ENCODE measurements at places on chromosomes 2 and 18.

DNA sequence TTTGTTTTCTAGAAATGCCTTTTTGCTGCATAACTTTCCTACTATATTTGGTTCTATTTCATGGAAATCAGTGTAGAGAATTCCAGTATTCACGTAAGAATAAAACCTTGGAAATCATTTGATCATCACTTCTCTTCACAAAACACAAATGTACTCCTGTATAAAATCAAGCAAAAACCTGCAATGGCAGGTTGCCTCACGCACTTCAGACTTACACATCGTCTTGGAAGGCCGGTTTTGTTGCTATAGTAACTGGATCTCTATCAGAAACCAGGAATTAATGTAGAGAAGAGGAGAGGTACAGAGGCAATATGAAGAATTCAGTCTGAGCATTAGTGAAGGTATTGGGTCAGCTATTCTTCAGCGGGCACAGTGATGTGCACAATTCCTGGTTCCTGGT, 370.7 kb upstream of the CYRIA start:
- no peak for DNase-seq

DNA sequence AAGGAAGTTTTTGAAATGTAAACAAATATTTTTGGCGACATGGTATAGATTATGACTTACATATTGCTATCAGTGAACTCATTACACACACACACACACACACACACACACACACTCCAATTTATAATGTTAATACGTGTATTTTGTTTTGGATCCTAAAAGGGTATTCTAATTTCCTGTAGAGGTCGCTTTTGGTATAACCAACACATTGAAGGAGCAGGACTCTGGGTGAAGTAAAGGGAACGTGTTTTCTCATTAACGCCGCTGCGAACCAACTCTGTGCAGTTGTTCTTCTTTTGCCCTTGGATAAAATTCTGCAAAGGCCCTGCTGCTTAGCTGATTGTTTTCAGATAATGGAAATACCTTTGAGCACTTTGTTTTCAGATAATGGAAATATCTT, 190.4 kb downstream of the PMAIP1 start:
- DNase-seq, result no peak

DNA sequence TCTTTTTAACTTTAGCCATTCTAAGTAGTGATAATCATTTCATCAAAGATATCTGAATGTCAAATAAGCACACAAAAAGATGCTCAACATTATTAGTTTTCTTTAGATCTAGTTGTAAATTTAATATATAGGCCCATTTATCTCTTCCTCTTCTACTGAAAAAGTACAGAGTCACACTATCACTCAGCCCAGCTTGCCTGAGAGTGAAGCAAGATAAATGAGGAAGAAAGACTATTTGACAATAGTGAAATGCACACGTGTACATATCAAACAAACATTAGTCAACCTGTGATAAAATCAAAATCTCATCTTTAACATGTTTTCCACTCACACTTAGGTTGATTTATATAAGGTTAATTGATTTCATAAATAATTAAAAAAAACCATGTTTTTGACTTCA, 83.5 kb upstream of the CCDC195 start:
- no peak for DNase-seq

DNA sequence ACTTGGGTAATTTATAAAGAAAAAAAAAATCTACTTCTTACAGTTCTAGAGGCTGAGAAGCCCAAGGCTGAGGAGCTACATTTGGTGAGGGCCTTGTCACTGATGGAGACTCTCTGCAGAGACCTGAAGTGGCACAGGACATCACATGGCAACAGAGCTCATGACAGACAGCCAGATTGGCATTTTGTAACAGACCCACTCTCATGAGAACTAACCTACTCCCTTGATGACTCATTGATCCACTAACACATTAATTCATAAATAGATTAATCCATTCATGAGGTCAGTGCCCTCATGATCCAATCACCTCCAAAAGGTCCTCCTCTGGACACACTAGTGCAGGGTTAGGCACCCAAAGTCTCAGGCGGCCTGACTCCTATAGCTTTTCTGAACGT, 318.4 kb downstream of the GULP1 start:
- DNase-seq, result no peak

GRCh38 chr2:126482582-126483464, 173.1 kb upstream of the GYPC start:
- no peak for DNase-seq

- DNase-seq, result no peak
Observed at GRCh38 chr2:14081521-14081920, 551.0 kb upstream of the LRATD1 start.

GRCh38 chr2:224309176-224309575, 92.7 kb downstream of the FAM124B start:
- DNase-seq, result no peak

DNA sequence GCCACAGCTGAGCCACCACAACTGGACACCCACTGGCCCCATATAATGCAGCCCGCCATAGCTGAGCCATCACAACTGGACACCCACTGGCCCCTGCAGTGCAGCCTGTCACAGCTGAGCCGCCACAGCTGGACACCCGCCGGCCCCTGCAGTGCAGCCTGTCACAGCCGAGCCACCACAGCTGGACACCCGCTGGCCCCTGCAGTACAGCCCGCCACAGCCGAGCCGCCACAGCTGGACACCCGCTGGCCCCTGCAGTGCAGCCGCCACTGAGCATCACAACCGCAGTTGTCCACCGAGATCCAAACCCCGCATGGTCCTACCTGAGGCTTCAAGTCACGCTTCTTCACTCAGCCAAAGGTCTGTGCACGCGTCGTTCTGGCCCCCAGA, 134.2 kb downstream of the PXDN start:
- no peak for DNase-seq

- no peak for DNase-seq
Observed at GRCh38 chr2:10169053-10169578, 46.6 kb downstream of the RRM2 start.

DNA sequence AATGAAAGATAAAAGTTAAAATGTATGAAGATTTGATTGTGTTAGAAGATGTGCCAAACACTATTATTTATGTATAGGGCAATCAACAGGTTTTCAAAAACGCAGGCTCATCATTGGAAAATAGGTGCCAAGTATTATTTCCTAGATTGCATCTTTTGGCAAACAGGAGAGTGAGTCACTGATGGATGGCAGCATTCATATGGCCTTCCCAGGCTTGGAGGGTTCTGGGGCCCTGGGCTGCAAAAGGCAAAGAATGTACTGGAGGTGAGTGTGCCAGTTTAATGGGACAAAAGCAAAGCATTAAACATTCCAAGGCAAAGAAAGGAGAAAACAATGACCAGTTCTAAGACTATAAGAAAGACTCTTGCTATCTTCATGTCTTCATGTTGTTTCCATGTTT, 379.4 kb downstream of the RIT2 start:
- no peak for DNase-seq

DNA sequence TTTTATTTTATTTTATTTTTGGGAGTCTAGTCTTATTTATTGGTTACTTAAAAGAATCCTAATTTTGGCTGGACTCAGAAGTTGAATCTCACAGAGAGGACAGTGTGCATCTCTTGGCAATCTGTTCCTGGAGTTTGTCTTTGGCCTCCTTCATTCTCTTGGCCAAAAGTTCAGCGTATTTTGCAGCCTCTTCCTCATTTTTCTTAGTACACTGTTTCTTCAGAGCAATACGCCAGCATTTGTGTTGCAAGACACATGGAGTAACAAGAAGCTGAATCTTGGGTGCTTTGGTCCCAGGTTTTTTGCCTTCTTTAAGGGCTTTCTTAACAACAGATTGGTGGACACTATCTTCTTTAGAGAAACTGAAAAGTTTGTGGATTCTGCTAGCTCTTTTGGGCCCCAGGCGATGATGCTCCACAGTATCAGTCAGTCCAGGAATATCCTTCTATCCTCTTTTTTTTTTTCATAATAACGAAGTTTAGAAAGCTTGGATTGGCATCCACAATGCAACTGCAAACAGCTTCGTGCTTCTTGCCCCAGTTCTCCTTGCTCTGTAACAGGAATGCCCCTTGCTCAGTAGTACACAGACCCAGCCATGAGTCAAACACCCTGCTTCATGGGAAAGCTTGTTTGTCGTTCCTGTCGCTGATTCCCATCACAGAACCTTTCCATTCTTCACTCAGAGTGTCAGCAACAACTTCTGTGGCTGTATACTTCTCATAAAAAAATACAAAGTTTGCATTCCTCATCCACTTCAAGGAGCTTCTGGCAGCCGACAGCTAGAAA, 34.8 kb upstream of the RFX8 start:
- no peak for DNase-seq
